ENCODE measurements at places on chromosomes 7 and 10.

GRCh38 chr10:79427965-79428364 is 17.5 kb downstream of the ZCCHC24 start:
- DNase-seq = no peak

DNA sequence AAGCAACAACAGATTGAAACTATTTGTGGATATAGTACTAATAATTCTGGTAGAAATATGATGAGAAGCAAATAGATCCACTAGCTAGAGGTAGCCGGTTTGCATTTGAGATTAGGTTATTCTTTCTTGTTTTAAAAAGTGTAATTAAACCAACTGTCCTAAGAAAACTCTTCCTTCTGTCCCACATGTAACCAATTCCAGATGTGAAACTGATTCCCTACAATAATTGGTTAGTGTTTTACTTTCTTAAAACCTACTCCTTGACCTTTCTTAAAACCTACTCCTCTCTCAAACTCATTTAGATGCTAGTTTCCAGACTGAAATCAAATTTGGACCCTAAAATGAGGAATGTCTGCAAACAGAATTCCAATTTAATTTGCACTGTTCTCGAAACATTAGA is 521.5 kb downstream of the SUGCT start:
- DNase-seq = no peak

DNA sequence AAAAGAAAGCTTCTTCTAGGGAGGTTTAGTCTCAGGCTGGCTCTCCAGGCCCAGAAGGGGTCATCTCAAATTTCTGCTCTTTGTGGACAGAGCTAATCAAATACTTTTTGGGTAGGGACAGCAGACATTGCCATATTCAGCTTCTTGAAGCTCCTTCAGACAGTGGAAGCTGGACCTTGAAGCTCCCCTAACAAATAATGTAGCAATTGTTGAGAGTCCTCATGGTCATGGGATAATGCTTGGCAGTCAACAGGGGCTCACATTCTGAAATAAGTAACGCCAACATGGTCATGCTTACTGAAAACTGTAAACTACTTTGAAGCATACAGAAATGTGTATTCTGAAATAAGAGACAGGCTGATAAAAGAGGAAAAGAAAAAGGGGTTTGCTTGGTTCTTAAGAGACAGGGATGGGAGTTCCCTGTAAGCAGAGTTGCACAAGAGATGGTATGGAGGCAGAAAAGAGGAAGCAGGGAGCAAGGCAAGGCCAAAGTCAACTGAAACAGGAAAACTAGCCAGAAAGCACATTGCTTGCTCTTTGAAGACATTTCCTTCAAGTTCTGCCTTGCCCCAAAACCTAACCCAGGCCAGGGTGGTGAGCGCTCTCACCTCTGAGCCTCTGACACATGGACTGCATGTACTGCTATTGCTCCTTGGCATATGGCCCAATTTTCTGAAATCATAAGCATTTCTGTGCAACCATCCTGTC is 53.1 kb upstream of the KMT2E start:
- DNase-seq = peak; percentile 35

DNA sequence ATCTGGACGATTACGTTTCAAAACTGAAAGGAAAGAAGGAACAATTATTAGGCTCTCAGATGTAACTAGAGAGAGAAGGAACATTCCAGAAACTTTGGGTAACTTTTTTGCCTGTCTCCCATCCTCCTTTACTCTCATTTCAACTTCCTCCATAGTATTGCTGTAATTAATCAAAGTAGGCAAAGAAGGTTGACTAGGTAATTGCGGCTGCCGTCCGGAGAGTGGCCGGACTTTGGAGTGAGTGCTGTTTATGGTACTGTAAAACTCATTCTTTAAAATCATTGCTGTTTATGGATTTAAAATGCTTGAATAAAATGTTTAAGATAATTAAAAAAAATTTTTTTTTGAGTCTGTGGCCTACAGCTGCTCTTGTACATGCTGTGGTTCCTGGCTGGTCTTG is 56.4 kb downstream of the RBM33 start:
- no peak for DNase-seq

DNA sequence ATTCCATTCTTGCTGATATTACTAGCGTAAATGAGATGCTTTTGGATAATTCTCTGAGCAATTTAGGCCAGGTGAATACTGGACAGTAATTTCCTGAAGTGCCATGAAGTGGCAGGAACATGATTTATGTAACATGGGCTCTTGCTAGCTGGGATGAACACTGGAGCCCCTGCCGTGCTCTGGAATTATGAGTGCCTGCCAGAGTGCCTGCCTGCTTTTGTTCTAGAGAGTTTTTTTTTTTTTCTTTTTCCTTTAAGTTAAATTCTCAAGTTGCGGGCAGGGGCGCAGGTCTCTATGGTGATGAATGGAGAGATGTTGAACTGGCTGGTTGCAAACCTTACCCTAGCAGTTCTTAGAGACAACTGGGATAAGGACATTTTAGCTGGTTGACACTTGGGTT is 165.9 kb downstream of the AUTS2 start:
- no peak for DNase-seq

DNA sequence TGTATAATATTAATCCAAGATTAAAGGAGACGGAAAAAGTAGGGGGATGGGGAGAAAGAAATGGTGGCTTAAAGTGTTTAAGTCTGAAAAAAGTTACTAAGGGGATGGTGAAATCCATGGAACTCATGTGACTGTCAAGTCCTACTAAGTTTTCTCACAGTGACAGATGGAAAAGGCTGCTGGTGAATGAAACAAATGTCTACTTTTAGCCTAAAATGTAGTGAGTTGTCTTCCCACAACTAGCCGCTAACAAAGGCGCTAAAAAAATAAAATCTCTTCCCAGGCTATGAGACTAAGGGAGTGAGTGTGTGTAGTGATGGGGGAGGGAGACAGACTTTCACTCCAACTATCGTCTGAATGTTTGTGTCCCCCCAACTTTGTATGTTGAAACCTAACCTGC is 12.6 kb downstream of the VIM start:
- DNase-seq = no peak

DNA sequence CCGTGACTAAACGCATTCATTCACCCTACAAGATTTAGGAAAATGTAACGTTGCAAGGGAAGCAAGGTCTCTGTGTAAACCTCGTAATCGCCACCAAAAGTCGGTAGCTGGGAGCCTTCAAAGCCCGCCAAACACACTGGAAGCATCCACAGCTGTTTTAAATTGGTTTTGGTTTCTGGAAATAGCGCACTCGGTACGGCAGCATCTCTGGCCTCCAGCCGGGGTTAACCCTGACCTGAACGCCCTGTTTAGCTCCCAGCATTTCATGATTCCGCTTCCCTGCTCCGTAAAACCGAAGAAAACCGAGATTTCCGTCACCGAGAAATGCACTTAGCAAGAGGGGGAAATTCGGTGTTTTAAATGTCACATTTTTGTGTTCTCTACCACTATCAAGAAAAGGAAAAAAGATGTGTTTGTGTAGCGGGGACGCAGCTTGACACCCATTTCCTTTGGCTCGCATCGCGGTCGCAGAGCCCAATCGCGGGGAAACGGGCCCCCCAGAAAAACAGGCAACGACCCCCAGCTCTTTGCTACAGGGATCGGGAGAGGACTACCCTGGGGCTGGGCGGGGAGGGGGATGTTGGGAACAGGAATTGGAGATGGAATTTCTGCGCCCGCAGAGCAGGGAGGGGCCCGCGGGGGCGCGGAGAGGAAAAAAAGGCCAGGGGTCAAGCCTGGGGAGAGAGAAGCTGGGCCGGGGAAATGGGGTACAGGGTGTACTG is 646 bp downstream of the SGCE start:
- DNase-seq = peak; percentile 79
